DMS79 (cell line): ENCODE measurements at places on chromosomes 4 and X.

GRCh38 chr4:151882072-151882803 lies 121.4 kb upstream of the GATB start:
- DNase-seq = no peak

GRCh38 chrX:115639334-115639880 lies 78.4 kb downstream of the PLS3 start:
- DNase-seq = no peak

GRCh38 chr4:24768006-24768405 lies 27.4 kb upstream of the SOD3 start:
- DNase-seq = no peak

- DNase-seq = no peak
Observed at GRCh38 chrX:15822922-15823321, 31.7 kb downstream of the AP1S2 start.

GRCh38 chr4:99485212-99485611 lies 25.6 kb upstream of the C4orf17 start:
- DNase-seq = no peak

DNA sequence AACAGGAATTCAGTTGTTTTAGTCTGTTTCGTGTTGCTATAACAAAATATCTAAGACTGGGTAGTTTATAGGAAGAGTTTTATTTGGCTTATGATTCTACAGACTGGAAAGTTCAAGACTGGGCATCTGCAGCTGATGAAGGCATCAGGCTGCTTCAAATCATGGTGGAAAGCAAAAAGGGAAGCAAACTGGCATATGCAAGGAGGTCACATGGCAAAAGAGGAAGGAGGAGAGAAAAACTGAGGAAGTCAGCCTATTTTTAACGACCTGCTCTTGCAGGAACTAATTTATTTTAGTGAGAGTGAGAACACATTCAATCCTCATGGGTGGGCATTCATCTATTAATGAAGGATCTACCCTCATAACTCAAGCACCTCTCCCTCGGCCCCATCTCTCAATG lies 363.1 kb upstream of the HS3ST1 start:
- DNase-seq = no peak

- no peak for DNase-seq
Observed at GRCh38 chr4:102705391-102705935, 55.3 kb downstream of the MANBA start.

DNA sequence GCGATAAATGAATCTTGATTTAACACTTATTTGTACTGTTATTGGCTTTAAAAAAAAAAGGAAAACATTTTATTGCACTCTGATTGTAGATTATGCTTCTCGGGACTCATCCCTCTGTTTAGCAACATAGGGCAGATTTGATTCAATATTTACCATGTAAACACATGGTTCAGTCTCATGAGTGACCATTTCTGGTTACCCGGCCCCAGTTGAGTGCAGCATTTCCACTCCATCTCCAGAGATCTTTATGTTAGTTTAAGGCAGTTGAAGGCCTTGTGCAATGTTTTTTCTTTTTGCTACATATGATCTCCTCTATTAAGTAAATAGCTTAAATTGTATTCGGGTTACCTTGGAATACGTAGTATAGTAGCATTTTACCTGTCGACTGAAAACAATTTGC lies 143.3 kb upstream of the RPS6KA3 start:
- no peak for DNase-seq

GRCh38 chr4:40562208-40562607 lies 67.5 kb downstream of the RBM47 start:
- no peak for DNase-seq

GRCh38 chrX:39577206-39577984 lies 520.4 kb downstream of the BCOR start:
- DNase-seq = no peak

GRCh38 chr4:17636696-17637622 lies 22.5 kb downstream of the MED28 start:
- DNase-seq = no peak

- no peak for DNase-seq
Observed at GRCh38 chrX:16903274-16904022, 33.3 kb upstream of the RBBP7 start.

DNA sequence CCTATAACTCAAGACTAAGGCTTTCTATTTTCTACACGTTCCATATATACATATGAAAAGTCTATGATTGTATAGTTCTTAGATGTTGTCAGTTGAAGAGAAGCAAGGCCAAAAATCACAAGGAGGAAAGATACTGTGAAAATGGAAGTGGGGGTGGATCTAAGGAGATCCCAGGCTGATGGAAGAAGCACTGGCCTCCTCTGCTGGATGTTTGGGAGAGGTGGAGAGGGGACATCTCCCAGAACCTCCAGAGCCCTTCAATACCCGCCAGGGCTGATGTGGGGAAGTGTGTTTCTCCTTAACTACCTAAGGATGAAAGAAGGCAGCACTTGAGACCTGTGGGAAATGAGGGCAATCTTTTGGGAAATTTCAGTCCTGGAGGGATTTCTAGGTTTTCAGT lies 67.4 kb downstream of the RASGEF1B start:
- DNase-seq = no peak

- no peak for DNase-seq
Observed at GRCh38 chr4:47465004-47465403, 1.5 kb upstream of the COMMD8 start.

DNA sequence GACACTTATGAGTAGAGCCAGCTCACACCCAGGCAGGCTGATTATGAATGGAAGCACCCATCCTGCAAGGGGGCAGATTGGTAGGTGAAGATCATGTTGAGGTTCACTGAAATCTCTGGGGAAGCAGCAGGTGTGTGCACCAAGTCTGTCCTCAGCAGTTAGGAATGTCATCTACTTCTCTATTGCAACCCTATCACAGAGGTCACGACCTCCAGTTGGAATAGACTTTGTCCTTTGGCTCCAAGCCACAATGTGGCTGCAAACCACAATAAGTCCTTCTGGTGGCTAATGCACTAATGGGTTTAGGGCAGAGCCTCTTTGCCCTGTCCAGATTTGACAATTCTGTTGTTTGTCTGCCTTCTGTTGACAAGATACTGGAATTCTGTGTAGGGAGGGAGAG lies 1056.7 kb downstream of the PCDH19 start:
- DNase-seq = no peak

DNA sequence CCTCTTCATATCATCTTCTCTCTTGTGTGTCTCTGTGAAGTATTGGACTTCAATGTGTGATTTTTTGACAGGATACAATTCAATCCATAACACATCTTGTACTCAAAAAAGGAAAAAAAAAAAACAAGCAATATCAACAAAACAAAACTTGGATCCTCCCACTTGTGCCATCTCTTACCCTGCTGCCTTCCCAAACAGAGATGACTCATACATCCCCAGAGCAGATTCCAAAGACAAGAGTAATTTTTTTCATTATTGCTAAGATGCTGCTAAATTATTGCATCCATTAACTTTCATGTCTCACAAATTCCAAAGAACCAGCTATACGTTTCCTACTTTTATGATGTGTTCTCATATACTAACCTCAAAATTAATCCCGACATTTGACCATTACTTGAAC lies 479.2 kb downstream of the GBA3 start:
- DNase-seq = no peak

DNA sequence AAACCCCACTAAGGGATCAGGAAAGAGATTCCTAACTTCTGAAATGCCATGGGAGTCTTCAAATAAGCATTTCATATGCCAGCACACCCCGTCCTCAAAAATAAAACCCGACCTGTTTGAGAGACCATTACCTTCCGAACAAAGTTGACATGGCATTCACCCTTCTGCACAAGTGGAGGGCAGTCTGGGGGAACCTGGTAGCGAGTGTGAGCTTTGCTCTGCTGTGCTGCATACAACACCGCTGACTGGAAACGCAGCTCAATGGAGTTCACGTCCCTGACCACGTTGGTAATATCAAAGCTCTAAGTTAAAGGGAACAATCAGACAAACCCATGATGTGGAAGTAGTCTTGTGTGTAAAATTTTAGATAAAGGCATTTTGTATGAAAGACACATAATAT lies 38.0 kb downstream of the MANBA start:
- DNase-seq = no peak

DNA sequence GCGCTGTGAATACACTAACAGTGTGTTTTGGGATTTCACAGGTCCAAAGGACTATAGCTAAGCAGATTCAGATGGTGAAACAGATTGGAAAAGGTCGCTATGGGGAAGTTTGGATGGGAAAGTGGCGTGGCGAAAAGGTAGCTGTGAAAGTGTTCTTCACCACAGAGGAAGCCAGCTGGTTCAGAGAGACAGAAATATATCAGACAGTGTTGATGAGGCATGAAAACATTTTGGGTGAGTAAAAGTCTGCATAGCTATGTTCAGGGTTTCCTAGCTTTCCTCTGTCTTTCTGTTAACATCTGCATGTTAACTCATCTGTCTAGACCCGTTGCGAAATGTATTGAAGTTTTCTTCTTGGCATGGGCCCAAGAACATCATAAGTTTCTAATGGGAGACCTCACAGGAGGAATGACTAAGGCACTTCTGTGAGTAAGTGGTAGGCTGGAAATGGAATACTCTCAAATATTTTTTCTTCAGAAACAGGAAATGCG lies 372.1 kb downstream of the BMPR1B start:
- DNase-seq = no peak
